Activated CD4-positive, alpha-beta T cell treated with anti-CD3 and anti-CD28 coated beads, Interleukin-2, amount 10 ng/mL, durations not matched to agents 24 days and 14 days (primary cell): ENCODE measurements at places on chromosomes 2 and 18. TPM values are rescaled to one million over a fixed set of nuclear protein-coding genes. Genes with fewer than 3 reads are reported as not detected.

GRCh38 chr2:213185147-213185822 is 33.9 kb upstream of the IKZF2 start:
- H3K36me3 ChIP-seq: no peaks in the 10 kb centered on the region
- no peak overlapping the region for H3K27ac ChIP-seq
- no peak for DNase-seq
- no peaks in the 10 kb centered on the region for H3K4me1 ChIP-seq
- no peak overlapping the region for H3K4me3 ChIP-seq
- H3K27me3 ChIP-seq: no peaks in the 10 kb centered on the region

DNA sequence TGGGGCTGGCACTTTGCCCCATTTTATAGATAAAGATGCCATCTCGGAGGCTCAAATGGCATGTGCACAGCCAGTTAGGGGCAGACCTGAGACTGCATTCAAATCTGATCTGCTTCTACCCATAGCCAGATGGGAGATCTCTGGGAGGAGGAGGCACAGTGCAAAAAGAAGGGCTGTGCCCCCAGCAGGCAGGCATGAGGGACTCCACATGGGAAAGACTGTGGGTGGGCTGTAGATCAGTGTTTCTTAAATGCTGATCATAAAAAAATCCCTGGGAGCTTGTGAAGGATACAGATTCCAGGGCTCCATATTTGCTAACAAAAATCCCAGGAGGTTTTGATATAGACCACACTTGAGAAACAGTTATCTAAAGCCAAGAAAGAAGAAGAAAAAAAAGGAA is 15.2 kb downstream of the PAX8 start:
- H3K36me3 ChIP-seq: no peaks in the 10 kb centered on the region
- H3K4me1 ChIP-seq: peaks cover 3% of the 10 kb centered on the region
- H3K27me3 ChIP-seq: peaks cover 34% of the 10 kb centered on the region
- no peak for DNase-seq
- H3K27ac ChIP-seq: no peak overlapping the region
- no peak overlapping the region for H3K4me3 ChIP-seq

GRCh38 chr2:232162187-232162586 is 200.7 kb downstream of the DIS3L2 start:
- no peaks in the 10 kb centered on the region for H3K4me1 ChIP-seq
- no peak overlapping the region for H3K27ac ChIP-seq
- DNase-seq: no peak
- no peak overlapping the region for H3K4me3 ChIP-seq
- H3K36me3 ChIP-seq: peaks cover 12% of the 10 kb centered on the region

GRCh38 chr2:118479020-118479419 is 368.4 kb downstream of the EN1 start:
- H3K4me3 ChIP-seq: no peak overlapping the region
- no peaks in the 10 kb centered on the region for H3K4me1 ChIP-seq
- H3K36me3 ChIP-seq: no peaks in the 10 kb centered on the region
- H3K27ac ChIP-seq: no peak overlapping the region
- DNase-seq: no peak

Gene MOCOS
- 0.21 and 0.57 TPM in 2 replicates for total RNA-seq

Gene CFAP221
- not detected in 2 replicates for total RNA-seq

Gene EIPR1
- total RNA-seq: 47.6 and 52.1 TPM in 2 replicates

DNA sequence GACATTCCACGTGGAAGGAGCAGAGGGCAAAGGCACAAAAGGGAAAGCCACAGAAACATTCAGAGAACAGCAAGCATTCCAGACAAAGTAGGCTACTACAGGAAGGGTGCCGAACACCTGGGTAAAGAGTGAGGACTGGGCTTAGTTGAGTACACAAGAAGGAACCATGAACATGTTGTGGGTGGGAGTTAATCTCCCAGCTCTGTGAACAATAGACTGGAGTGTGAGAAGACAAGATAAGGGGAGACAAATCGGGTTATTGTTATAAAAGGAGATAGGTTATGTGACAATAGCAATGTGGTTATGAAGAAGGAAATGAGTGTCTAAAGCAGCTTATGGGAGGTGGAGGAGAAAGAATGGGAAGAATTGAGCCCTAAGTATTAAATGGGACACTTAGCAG is 70.0 kb downstream of the DPP4 start:
- H3K4me3 ChIP-seq: no peak overlapping the region
- H3K27me3 ChIP-seq: no peaks in the 10 kb centered on the region
- H3K4me1 ChIP-seq: peaks cover 44% of the 10 kb centered on the region
- DNase-seq: no peak
- H3K27ac ChIP-seq: peak overlapping the region; percentile 66
- peaks cover 87% of the 10 kb centered on the region for H3K36me3 ChIP-seq

Gene LPIN2
- total RNA-seq: 111 and 118 TPM in 2 replicates

Gene AQP12B
- total RNA-seq: not detected in 2 replicates

- peaks cover 42% of the 10 kb centered on the region for H3K27me3 ChIP-seq
- H3K4me3 ChIP-seq: peak within 1 kb of the TSS; percentile 70
- H3K4me1 ChIP-seq: peaks cover 5% of the 10 kb centered on the region
- peak; percentile 87 for DNase-seq
Observed at GRCh38 chr18:11688972-11689668, at the start of gene GNAL. TSS of gene GNAL (plus strand) at chr18:11689264. CDS start at chr18:11689564, 300 bp downstream.

DNA sequence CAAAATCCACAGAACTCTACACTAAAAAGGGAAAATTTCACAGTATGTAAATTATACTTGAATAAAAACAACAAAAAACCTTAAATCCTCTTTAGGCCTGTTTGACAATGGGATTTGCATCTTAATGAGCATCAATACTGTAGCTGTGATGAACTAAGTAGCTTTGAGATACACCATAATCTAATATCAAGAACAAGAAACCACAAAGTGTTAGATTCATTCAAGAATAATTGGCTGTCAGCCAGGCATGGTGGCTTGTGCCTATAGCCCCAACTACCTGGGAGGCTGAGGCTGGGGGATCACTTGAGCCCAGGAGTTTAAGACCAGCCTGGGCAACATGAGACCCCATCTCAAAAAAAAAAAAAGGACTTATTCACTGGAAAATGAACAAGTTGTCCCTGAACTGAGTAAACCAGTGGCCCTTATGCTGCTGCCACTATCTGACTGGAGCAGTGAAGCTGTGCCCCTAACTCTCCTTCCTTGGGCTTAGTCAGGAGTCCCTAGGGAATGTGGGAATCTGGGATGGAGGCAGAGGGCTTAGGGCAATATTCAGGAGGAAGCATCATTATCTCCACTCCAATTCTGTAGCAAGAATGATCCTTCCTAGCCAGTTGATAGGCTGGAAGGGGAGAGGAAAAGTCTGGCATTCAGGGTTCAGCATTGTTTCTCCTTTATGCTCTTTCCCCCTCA is 88.5 kb downstream of the PRKCE start:
- peaks cover 2% of the 10 kb centered on the region for H3K27me3 ChIP-seq
- no peaks in the 10 kb centered on the region for H3K36me3 ChIP-seq
- no peak overlapping the region for H3K4me3 ChIP-seq
- DNase-seq: no peak
- H3K27ac ChIP-seq: no peak overlapping the region

DNA sequence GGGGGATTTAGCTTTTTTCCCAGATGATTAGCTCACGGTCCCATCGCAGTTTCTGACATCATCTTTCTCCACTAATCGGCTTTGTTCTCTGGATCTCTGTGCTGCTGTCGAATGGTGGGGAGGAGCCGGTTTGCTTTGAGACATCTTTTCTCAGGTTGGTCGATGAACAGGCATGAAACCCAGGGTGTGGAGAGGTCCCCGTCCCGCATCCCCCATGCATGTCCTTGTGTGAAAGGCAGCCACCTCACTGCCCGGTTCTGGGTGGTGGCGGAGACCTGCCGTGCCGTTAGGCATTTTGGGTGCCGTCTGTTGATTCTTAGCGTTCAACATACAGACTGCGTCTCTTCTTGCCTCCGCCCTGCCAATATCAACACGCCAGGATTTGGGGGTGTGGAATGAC is 57.8 kb downstream of the CTDP1 start:
- no peak overlapping the region for H3K27ac ChIP-seq
- peaks cover 52% of the 10 kb centered on the region for H3K36me3 ChIP-seq
- H3K27me3 ChIP-seq: no peaks in the 10 kb centered on the region

Gene TRABD2A
- 56.3 and 59.6 TPM in 2 replicates for total RNA-seq

DNA sequence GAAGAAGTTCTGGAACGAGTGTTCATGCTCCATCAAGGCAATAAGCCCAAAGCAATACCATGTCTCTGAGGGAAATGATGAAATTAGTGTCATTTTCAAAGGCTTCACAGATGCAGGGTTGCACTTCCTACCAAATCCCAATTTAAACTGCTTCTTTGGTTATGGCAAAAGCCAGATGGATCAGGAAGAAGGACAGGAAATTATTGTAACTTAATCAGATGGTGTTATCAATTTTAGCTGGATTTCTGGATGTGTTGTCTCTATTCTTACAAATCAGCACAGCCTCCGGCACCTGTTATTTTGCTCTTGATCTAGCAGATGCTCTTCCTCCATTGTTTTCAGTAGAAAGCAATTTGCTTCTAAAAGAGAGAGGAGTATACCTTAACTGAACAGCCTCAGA is 693.4 kb downstream of the SOCS6 start:
- H3K36me3 ChIP-seq: no peaks in the 10 kb centered on the region
- no peaks in the 10 kb centered on the region for H3K27me3 ChIP-seq
- H3K4me3 ChIP-seq: no peak overlapping the region
- H3K4me1 ChIP-seq: no peaks in the 10 kb centered on the region
- no peak overlapping the region for H3K27ac ChIP-seq

Gene TCF23
- not detected in 2 replicates for total RNA-seq

Gene DTNA
- not detected in 2 replicates for total RNA-seq

DNA sequence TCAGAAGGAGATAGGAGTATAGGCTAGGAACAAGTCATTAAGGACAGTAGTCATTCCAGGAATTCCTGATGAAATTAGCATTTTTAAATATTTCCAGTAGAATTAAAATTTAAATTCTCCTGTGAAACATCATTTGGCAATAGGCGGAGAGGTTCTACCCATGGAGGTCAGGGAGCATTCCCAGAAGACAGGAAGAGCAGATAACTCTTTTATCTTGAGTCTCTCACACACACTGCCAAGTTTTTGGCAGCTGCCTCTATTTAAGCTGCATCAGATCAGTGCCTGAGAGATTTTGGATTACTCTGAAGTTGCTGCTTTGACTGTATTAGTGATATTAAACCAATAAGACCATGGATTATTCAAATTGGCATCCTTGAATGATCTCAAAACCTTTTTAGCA is 714.7 kb downstream of the EPHA4 start:
- no peak for DNase-seq
- H3K4me1 ChIP-seq: no peaks in the 10 kb centered on the region
- H3K36me3 ChIP-seq: no peaks in the 10 kb centered on the region
- no peak overlapping the region for H3K27ac ChIP-seq
- H3K4me3 ChIP-seq: no peak overlapping the region

DNA sequence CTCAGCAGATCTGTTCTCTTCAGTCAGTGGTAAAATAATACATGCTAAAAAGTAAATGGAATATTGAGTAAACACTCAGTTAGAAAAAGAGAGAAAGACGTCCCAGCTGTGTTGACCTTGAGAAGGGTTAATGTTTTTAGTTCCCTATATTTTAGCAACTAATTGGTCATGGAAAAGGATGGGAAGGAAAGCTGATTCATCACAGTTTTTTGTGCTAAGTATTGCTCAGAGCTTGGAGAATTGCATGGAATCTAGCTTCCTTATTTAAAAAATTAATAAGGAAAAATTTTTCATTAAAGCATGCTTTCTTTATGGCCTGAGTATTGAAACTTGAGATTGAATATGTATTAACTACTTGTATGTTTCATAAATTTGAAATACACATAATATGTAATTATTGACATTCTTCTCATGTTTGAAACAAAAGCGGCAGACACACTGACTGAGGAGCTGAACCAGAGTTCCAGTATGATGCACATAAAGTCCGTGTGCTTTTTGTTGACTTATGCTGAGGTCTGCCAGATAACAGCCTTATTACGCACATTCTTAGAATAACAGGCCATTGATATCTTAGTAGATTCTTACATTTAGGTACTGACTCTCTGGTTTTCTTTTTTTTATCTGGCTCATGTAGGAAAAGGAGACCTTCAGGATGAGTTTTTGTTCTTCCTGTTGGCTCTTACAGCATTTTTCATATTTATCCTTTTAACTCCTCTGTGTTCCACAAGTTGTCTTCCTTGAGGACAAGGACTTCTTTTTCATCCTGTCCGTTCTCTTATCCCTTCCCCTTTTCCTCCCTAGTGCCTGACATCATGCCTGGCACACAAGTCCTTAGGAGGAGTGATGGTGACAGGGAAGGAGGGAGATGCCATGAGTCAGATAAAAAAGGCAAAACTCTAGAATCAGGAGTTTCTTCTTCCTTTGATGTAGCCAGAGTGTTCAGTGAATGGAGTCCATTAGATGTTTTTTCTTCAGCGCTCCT is 194.1 kb downstream of the PTPRM start:
- H3K27me3 ChIP-seq: peaks cover 1% of the 10 kb centered on the region
- no peak overlapping the region for H3K27ac ChIP-seq
- H3K4me3 ChIP-seq: no peak overlapping the region
- H3K36me3 ChIP-seq: no peaks in the 10 kb centered on the region
- no peaks in the 10 kb centered on the region for H3K4me1 ChIP-seq

- H3K4me1 ChIP-seq: peaks cover 4% of the 10 kb centered on the region
- H3K36me3 ChIP-seq: no peaks in the 10 kb centered on the region
- no peak for DNase-seq
Observed at GRCh38 chr18:48201337-48202005, 207.7 kb downstream of the ZBTB7C start.

DNA sequence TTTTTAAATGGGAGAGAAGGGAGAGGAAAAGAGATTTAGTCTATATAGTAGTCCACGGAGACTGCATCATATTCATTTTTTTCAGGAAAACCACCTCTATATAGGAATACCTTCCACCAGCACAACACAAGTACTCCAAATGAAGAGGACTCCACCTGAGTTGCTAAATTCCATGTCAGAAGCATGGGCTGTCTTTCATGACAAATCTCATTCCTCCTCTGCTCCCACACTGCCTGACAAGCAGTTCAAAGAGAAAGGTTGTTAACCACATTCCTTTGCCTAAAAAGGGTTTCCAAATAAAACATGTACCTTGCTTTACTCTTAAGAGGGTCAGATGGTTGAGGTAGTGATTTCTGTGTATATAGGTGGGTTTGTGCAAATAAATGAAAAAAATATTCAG is 122.0 kb downstream of the TMEFF2 start:
- no peak overlapping the region for H3K27ac ChIP-seq
- H3K4me1 ChIP-seq: peaks cover 8% of the 10 kb centered on the region
- no peaks in the 10 kb centered on the region for H3K36me3 ChIP-seq
- H3K4me3 ChIP-seq: no peak overlapping the region
- peaks cover 22% of the 10 kb centered on the region for H3K27me3 ChIP-seq
- no peak for DNase-seq

GRCh38 chr2:109442715-109443319 is 170.9 kb downstream of the SEPTIN10 start:
- no peaks in the 10 kb centered on the region for H3K27me3 ChIP-seq
- no peak for DNase-seq
- no peaks in the 10 kb centered on the region for H3K36me3 ChIP-seq
- no peaks in the 10 kb centered on the region for H3K4me1 ChIP-seq
